SW480 (cell line): ENCODE measurements at places on chromosomes 13 and 19.
A peak's percentile ranks its signal among the peaks of the same experiment; 100 is the strongest.

DNA sequence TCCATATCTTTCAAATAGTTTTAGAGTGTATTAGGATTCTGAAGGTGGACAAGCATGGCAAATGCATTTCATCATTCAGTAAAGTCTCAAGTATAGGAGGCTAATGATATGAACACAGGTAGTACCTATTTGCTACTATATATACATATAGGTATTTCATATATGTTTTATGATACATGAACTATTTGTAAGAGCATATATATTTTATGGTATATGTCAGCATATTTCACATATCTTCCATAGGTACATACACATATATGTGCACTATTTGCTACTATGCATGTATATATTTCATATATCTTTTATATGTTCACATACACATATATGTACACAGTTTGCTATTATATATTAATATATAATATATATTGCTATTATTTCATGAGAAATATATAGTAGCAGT, 1291.7 kb upstream of the MIR17HG start:
- no peak for DNase-seq

DNA sequence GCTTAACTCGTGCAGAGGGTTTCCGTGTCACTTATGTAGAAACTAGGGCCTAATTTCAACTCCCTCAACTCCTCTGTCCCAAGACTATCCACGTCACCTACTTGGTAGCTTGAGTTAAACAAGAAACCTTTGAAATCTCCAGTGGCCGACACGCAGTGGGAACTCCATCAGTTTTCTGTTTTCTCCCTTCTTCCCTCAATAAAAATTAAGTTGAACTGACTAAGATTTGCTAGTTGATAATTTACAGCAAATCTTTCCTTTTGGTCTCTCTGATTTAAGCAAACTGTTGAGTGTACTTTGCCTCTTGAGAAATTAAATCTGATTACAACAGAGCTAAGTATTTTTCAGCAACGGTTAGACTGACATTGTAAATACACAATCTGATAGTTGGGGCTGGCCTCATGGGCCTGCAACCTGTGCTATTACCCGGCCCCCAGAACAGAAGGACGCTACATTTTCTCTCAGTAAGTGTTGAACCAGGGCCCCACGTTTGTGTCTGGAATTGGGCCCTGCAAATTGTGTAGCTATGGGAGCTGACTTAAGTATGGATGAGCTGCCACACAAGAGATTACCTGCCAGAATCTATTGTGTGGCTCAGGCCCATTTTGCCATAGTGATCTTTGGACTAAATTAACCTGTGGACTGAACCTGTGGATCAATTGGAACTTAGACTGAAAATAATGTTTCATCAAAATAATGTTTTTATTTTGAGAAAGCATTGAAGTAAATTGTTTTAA, 708 bp upstream of the ESD start:
- DNase-seq = peak; percentile 4

DNA sequence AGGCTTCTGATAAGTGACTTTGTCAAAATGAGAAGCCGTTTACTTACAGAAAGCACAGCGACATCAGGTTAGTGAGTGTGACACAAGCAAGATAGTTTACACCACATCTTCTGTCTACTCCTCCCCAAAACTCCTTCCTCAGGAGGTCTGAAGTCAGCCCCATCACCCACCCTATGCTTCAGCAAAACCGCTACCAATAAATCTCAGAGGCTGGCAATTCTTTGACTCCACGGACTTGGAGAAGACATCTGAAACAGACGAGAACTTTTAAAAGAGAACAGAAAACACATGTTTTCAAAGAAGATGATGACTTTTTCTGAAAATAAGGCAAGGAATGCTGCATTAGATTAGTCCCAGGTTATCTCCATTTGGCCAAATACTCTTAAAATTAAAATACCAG, 261.1 kb downstream of the TBC1D4 start:
- DNase-seq = no peak

DNA sequence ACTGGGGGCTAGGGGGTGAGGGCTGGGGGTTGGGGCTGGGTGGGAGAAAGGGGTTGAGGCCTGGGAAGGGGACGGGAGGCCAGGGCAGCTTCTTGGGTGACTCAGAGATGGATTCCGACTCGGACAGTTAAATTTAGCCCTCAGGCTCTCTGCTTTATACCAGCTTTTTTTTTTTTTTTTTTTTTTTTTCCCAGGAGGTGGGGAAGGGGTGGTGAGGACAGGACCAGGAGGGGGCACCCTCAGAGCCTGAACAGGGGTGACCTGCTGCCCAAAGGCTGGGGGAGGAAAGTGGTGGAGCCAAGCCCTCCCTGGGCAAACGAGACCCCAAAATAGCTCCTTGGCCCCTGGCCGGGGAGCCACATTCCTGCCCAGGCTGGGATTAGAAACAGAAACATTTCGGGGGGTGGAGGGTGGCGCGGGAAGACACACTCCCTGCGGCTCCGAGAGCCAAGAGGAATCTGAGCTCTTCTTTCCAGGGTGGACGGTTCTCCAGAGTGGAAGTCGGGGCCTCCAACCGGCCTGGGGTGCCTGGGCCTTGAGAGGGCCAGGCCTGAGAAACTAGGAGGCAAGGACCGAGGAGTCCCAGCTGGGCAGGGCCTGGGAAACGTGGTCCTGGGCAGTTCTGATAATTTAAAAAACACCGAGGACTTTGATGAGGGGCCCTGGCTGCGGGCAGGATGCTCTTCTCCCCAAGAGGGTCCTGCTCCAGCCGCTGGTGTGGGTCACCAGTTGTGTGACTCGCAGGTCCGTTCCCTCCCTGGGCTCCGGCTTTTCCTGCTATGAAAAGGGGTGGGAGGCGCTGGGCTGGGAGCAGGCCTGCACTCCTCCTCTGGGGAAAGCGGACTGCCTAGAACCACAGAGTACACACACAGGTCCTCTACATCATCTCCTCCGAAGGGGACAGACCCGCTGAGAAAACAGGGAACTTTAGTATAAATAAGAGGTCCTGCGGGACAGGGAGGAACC, 813 bp upstream of the DMPK start:
- DNase-seq = no peak

DNA sequence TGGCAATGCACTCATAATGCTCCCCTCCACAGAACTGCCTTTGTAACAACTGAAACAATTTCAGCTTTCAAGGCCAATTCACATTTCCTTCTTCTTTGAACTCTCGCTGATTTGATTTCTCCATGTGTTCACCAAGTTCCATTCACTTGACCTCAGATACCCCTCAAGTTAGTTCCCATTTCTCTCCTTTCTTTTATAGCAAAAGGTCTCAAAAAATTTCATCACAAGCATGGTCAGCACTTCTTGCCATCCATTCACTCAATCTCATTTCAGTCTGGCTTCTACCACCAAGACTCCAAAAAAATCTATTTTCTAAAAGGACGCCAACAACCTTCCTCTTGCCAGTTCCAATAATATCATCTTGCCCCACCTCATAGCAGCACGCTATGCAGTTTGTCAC, 135.7 kb downstream of the DIAPH3 start:
- no peak for DNase-seq

GRCh38 chr19:55189403-55189835, 9.3 kb upstream of the SYT5 start:
- DNase-seq = peak; percentile 78

DNA sequence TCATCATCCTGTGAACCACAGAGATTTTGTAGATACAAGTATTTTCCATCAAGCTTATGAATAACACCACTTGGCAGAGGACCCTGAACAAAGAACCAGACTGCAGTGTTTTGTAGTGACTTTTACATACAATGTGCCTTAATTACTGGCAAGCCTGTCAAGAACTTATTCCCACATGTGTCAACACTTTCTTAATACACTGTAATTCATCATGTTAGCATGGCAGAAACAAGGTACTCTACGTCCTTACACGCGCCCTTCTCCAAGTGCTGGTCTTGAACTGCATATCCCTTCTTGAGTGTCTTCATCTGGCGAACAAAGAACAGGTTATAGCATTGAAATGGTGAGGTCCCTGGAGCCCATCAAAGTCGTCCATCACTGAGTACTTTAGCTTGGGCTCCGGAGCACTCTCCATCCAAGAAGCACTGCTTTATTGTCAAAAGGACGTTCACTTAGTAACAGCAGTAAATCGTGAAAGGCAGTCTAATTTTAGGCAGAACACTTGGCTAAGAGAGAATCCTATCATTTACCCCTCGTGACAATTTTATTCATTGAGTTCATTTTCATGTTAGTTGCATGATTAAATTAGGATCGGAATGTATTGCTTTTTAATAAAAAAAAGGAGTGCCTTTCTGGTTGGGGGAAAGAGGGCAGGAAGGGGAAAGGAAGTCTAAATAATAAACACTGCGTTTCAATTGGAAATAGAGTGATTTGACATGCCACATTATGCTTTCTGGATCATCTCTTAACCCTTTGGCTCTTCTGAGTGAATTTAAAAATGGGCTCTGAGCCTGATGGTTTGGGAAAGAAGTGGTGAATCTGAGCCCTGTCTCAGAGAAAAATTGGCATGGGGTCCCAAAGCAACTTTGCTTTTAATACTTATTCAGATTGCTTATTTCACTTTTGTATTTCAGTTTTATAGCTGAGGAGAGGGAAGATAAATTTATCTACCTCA, 376.1 kb downstream of the DLEU7 start:
- no peak for DNase-seq

GRCh38 chr19:18100710-18101109, 3.1 kb downstream of the MAST3 start:
- no peak for DNase-seq

- no peak for DNase-seq
Measured at GRCh38 chr13:75384879-75385707, 96.9 kb downstream of the TBC1D4 start.

GRCh38 chr13:93284064-93284463, 57.5 kb downstream of the GPC6 start:
- no peak for DNase-seq

DNA sequence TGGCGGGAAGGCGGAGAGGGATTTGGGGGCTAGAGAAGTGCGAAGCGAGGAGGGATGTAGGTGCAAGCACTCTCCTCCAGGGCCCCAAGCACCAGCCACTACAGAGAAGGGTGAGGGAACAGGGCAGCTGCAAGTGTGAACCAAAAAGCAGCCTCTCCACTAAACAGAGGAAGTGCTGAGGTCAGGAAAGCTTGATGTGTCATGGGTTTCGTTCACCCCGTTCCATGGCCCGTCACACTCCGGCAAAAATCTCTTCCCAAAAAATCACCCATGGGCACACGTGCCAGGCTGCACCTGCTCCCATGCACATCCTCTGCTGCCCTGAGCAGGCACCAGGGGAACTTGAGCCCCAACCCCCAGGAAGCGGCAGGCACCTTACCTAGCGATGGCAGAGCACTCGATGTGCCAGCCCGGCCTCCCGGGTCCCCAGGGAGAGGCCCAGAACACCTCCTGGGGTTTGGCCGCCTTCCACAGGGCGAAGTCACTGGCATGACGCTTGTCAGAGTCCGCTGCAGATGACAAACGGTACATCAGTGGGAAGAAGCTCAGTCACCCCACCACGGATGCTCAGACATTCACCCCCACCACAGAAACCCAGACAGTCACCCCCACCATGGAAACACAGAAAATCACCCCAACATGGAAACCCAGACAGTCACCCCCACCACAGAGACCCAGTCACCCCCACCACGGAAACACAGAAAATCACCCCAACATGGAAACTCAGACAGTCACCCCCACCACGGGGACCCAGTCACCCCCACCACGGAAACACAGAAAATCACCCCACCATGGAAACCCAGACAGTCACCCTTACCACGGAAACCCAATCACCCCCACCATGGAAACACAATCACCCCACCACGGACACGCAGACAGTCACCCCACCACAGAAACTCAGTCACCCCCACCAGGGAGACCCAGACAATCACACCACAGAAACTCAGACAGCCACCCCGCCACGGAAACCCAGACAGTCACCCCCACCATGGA, 29.0 kb downstream of the CARS2 start:
- no peak for DNase-seq

DNA sequence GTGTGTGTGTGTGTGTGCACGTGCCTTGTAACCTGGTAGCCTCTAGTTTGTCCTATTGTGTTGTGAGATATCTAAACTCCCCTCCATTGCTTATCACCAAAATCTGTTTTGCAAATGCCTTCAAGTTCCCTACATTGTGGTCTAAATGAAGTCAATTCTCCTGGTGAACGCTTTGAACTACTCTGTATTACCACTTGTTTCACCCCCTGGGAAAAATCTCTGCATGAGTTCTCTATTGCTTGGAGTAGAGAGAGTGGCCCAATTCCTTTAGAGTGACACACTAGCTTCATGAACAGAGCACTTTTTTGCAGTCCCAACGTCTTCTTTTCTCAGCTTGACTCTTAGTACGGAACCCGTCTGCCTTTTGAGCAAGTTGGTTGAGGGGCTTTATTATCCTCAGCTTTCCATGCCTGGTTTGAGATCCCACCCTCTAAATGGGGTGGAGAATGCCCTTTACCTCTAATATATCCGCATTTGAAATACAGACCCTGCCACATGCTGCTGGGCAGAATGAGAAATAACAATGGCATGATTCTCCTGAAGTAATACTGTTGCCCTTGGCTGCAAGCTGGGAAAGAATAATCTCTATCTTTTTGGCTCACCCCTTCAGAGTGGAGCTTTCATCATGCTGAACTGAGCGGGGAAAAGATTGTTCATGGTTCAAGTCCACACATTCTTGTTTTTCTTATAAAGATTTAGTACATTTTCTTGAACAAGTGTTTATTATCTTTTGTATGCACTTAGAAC, 2545.3 kb downstream of the PCDH9 start:
- DNase-seq = no peak

- peak; percentile 54 for DNase-seq
Measured at GRCh38 chr13:102555914-102556553, 40.8 kb upstream of the TPP2 start.

GRCh38 chr13:48068952-48069351, 26.0 kb downstream of the MED4 start:
- no peak for DNase-seq

- DNase-seq = peak; percentile 80
Measured at GRCh38 chr13:42883771-42884467, 102.5 kb downstream of the FAM216B start.

- no peak for DNase-seq
Measured at GRCh38 chr19:42531313-42531712, 3.0 kb upstream of the CEACAM1 start.

GRCh38 chr13:20994441-20994821, 67.0 kb downstream of the LATS2 start:
- DNase-seq = no peak

DNA sequence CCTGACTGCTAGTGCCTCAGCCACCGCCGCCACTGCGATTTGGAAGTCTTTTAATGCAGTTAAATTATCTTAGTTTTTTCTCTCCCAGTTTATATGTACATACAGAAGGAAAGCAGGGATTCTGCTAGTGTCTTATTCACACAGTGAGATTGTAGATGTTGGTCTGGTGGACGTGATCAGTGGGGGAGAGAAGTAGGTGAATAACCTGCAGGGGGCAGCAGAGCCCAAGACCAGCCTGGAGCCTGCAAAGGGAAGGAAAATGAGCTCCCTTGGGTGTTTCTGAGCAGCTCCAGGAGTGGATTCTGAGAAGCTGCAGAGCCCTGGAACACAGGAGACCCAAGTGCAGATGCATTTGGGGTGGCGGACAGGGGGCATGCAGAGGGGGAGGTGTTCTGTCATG, 26.3 kb downstream of the ZNF844 start:
- peak; percentile 31 for DNase-seq

DNA sequence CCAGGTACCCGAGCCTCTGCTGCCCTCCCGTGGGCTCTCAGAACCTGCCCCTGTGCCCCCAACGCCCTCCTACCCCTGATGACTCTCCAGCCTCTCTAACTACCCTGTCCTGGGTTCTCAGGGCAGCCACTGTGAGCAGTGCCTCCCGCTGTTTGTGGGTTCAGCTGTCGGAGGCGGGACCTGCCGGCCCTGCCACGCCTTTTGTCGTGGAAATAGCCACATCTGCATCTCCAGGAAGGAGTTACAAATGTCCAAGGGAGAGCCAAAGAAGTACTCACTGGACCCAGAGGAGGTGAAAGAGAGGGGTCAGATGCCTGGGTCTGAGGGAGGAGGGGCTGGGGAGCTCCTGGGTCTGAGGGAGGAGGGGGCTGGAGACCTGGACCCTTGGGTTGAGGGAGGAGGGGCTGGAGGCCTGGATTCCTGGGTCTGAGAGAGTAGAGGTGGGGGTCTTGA, 20.0 kb downstream of the CNFN start:
- DNase-seq = no peak
